ENCODE measurements at places on chromosomes 7 and 10.

GRCh38 chr10:110317866-110318850 lies 13.4 kb upstream of the SMNDC1 start:
- no peak for DNase-seq

DNA sequence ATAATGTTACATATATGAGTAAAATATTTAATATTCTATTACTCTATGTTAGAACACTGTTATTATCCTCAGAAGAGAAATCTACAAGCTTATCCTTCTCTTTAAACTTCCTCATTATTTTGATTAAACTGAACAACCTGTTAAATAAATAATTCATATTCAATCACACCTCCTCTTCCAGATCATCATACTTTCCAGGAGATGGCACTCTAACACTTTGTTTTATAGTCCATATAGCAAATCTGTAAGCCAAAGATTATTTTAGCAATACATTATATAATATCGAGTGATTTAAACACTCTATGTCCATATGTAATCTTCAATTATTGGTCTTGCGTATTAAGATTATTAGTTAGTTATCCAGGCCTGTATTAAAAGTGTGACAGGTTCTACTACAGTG lies 694.1 kb downstream of the ANKRD7 start:
- DNase-seq: no peak

- DNase-seq: no peak
Measured at GRCh38 chr7:38242814-38243213, 30.6 kb downstream of the TARP start.

DNA sequence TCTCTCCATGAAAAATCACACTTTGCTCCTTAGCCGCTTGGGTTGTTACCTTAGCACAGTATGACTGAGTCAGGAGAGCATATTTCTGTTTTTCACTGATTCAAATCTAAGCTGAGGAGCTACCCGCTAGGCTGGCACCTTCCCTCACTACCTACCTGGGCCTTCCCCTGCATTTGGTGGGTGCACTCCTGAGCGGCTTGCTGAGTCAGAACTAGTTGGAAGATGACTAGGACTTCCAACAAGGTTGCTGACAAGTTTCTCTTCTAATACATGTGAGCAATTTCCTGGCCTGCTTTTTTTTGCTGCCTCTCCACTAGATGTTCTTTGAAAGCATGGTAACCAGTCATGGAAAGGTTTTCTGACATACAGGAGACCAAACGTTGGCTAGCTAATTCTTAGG lies 43.8 kb upstream of the SEC61G start:
- DNase-seq: no peak

DNA sequence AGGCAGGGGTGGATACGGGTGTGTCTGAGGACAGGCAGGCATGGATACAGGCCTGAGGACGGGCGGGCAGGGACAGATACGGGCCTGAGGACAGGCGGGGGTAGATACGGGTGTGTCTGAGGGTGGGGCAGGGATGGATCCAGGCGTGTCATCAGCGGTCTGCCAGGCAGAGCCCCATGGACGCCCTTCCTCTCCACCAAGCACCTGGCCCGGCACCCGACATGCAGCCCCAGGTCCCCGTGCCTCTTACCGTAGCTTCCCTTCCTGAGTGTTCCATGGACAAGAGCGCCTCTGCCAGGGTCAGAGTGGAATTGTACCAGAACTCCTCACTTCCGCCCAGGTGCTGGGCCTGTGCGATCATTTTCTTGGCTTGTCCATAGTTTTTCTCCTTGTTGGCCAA lies 74.6 kb upstream of the NKX6-2 start:
- DNase-seq: no peak

- peak; percentile 93 for DNase-seq
Measured at GRCh38 chr7:44885394-44886317, at the start of gene PURB. Gene PURB (minus strand): TSS chr7:44885530. CDS start chr7:44885348, 182 bp downstream.

DNA sequence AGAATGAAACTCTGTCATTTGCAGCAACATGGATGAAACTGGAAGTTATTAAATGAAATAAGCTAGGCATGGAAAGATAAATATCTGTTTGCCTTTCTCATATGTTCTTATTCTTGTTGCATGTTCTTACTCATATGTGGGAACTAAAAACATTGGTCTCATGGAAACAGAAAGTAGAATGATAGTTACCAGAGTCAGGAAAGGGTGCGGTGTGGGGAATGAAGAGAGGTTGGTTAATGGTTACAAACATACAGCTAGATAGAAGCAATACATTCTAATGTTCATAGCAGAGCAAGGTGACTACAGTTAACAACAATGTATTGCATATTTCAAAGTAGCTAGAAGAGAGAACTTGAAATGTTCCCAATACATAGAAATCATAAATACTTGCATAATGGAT lies 105.1 kb downstream of the FAM107B start:
- no peak for DNase-seq

DNA sequence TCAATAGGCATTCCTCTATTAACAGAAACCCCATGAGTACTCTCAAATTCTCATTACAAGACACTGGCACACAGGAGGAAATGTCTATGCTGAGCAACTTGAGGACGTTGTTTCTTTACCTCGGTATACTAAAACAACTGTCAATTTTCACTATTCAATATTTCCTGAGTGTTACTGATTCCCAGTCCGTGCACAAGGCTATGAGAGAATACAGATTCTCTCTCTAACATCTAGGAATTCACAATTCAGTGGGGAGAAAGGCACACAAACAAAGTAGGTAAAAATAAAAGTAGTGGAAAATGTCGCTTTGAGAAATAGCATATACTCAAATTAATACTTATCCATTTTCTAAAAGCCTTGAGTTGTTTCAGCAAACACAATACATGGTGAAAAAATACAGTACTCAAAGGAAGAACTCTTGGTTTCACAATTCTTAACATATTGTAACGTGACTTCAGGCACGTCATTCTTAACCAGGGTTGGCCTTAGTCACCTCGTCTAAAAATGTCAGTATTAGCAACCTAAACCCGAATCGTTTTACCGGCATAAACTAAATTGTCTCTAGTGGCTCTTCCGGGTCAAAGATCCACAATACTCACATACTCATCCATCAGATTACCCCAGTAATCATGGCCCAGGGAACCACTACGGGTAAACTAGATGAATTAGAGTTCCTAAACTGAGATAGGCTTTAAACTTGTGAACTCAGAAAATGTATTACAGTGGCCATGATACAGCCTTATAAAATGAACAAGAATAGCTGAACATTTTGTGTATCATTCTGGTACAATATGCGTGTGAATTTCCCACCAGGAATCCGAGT lies 1.5 kb downstream of the IPMK start:
- peak; percentile 28 for DNase-seq

GRCh38 chr10:44857363-44858016 lies 53.6 kb upstream of the TMEM72 start:
- DNase-seq: peak; percentile 38

GRCh38 chr7:2493205-2494164 lies 17.3 kb upstream of the GRIFIN start:
- no peak for DNase-seq

GRCh38 chr10:109953766-109954165 lies 30.5 kb upstream of the XPNPEP1 start:
- DNase-seq: no peak

GRCh38 chr10:90856964-90857634 lies 740 bp downstream of the HTR7 start:
- DNase-seq: no peak

DNA sequence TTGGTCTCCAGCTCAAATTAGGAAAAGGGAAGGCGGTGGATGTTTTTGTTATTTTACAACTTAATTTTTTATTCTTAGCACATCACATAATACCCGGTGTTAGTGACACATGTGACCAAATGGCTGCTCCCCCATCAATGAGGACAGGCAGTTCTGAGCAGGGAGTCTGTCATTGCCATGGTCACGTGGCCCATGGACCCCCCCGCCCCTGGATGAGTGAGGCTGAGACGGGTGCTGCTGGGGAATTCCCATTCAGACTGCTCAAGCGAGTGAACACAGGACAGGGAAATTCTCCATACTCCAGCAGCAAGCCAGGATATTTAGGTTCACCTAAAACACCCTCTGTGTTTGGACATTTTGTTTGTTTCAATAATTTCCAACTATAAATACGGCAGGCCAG lies 34.7 kb upstream of the SLC35B4 start:
- DNase-seq: peak; percentile 3

DNA sequence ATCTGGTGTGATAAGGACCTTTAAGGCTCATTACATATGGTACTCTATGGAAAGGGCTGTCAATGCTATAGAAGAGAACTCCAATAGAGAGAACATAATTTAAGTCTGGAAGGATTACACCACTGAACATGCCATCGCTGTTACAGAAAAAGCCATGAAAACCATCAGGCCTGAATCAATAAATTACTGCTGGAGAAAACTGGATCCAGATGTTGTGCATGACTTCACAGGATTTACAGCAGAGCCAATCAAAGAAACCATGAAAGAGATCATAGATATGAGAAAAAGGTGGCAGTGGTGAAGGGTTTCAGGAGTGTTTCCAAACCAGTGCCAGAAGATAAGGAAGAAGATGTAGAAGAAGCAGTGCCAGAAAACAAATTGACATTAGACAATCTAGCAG lies 18.9 kb upstream of the GPR22 start:
- DNase-seq: no peak

- DNase-seq: no peak
Measured at GRCh38 chr10:104780165-104780564, 139.1 kb downstream of the SORCS3 start.

DNA sequence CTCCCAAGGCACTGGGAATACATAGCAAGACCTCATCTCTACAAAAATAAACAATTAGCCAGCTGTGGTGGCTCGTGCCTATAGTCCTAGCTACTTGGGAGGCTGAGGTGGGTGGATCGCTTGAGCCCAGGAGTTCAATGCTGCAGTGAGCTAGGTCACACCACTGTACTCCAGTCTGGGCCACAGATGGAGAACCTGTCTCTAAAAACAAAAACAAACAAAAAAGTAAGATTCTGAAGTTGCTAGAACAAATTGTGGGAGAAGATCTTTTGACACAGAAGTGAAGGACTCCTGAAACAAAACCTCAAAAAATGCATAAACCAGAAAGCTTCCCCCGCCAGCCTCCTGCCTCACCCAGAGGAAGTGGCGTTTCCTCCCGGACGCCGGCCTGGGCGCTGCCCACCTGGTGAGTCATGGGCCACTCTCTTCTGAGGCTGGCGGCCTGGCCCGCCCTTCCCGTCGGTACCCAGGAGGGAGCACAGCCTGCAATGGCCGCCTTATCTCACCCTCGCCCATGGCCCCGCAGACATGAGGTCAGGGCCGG lies 25.4 kb upstream of the ELN start:
- no peak for DNase-seq

DNA sequence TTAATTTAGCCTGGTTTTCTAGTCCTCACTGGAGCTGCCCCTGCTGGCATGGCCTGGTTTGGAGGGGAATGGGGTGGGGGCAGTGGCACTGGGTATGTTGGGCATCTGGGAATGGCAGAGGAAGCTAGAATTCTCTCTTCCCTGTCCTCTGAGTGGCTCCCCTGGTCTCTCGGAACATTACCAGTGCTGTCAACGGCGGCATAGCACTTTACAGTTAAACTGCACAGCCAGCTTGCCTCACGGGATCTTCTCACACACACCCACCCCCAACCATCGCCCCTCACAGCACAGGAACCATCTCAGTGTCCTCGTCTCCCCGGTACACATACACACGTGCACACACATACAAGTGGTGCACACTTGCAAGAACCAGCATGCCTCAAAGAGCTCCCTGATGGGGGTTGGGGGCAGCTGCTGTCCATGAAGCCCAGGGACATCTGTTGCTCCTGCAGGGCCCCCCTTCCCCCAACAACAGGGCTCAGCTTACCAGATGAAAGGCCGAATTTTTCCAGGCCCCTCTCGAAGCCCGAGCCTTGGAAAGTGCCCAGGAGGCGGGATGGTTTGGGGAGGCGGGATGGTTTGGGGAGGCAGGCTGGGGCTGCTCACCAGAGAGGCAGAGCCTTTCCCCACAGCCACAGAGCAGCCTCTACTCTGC lies 41.0 kb downstream of the TSPAN15 start:
- peak; percentile 82 for DNase-seq

DNA sequence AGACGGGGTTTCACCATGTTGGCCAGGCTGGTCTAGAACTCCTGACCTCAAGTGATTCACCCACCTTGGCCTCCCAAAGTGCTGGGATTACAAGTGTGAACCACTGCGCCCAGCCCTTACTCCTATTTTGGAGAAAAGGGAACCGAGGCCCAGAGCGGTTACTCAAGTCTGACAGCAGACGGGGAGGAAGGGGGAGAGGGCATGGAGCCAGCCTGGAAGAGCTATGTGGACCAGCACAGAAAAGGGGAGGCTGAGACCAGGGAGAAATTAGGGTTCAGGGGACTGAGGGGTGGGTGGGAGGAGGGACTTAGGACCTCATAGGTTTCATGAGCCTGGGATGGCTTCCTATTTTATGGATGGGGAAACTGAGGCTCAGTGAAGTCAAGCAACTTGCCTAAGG lies 1.5 kb downstream of the SFRP5 start:
- DNase-seq: no peak

DNA sequence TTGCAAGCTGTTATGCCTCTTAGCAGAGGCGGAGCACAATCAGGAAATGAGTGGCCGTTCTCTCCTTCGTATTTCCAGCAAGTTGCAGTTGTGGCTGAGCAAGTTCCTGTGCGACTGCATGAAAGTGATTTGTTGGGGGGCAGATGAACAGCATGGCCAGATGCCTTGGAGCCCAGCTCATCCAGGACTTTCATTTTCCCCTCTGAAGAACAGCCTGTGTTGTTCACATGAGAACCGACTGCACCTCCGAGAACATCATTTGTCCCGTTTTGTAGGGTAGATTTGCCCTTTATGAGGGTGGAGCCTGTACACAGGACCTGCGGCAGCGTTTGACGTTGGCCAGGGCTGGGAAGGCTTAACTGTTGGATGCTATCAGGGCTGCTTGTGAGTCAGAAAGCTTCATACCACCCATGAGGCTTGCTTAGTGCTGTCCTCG lies 4.4 kb downstream of the BAG3 start:
- no peak for DNase-seq

DNA sequence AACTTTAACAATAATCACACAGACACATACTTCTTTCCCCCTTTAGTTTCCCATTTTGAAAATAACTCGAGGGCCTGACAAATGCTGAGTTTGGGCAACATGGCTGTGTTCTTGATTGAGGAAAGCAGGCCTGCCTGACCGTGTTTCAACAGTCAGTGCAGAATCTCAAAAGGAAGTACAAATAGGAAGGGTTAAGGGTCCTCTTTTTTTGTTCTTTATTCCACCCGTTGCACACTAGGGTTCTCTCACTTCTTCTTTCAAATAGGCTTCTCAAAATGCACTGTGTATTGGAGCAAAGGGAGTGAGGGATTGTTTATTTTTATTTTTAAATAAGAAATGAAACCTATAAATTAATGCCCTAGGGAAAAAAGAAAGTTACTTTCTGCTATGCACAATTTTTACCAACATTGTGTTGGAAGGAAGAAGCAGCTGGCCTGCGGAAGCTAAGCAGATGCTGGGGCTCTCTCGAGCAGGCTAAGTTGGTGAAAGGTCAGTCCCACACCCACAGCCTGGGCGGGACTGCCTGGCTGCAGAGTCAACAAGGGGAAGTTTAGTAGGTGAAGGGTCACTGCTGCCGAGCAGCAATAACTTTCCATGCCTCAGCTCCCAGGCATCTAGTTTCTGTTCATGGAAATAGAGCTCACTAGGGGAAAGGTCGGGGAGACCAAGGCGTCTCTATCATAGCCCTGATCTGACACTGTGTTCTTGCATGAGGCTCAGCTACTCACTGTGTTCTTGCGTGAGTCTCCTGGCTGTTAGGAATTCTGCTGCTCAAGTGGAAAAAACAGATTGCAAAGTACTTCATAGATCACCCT lies 12.2 kb upstream of the PDK4 start:
- DNase-seq: peak; percentile 86
